Jurkat, Clone E6-1 (cell line): ENCODE measurements at places on chromosomes 16 and 17.

DNA sequence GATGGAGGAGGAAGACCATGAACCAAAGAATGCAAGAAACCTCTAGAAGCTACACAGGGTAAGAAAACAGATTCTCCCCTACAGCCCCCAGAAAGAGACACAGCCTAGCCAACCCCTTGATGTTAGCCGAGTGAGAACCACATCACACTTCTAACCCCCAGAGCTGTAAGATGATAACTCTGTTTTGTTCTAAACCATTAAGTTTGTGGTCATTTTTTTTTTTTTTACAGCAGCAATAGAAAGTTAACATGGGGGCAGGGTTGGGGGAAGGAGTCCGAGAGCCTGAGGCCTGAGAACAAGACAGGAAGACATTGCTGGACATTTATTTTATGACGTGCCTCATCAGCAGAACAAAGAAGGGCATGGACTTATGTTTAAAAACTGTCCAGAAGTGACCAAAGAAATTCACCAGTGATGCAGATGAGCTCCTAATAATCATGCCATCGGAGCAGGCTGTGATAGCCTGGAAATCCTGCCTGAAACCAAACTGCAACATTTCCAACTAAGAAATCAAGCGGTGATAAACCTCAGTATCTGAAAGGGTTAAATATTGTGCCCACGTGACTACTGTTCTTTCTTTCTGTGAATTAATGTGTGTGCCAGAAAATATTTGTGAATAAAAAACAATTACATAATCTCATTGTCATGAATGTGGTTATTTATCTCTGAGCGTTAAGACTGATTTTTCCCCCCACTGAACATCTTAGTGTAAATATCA is 1.1 kb downstream of the ABCA9 start:
- no peak for DNase-seq

GRCh38 chr16:86467490-86467889 is 42.8 kb upstream of the FOXF1 start:
- no peak for DNase-seq

DNA sequence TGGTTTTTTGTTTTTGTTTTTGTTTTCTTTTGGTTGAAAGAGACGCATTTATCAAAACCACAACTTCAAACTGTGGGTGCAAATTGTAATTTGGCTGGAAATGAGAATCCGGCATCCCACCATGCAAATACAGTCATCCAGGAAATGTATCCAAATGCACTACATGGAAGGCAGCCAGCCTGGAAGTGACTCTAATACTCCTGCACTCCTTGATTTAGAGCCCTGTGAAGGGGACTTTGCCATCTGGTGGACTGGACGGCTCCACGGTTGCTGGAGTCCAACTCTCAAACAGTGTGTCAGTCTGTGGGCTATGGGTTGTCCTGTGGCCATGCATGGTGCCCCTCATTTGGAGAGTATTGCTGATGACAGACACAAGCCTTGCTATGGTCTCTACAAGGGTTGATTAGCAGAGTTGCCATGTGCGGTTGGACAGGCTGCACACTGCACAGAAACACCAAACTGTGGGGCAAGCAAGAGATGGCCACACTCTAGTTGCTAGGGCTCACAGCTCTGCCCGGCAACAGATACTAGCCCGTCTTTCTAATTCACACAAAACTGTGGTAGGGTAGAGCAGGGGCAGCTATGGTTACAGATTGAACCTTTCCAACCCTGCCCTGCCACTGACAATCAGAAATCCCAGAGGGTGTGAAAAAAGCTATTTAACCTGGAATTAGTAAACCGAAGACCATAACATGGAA is 62.4 kb downstream of the VAT1L start:
- no peak for DNase-seq

DNA sequence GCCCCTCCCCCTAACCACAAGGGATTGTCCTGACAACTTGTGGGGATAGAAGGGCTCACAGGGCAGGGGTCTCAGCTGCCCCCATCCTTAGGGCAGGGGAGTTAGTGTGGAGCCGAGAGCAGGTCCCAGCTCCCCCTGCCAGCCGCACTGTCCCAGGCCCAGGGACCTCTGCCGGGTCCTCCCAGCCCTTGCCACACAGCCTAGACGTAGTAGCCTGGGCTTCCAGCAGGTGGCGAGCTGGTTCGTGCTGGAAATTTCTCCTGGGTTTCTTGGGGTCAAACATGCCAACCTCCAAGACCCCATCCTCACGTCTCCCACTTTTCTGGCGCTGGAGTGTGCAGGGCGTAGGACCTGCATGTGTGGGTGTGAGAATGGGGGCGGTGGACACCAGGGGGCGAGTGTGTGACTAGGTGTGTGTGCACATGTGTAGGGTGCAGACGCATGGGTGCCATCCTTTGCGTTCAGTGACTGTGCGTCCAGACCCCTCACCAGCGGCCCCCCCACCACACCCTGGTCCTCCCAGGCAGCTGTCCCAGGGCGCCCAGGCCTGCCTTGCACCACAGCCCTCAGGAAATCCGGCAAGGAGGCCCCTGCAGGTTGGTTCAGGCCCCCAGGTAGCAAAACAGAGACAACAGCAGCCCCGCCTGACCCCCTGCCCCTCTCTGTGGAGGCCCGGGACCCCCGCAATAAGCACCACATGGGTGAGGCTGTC is 29.5 kb downstream of the SBK1 start:
- no peak for DNase-seq

- no peak for DNase-seq
Measured at GRCh38 chr17:50664788-50665458, 30.2 kb downstream of the ABCC3 start.

DNA sequence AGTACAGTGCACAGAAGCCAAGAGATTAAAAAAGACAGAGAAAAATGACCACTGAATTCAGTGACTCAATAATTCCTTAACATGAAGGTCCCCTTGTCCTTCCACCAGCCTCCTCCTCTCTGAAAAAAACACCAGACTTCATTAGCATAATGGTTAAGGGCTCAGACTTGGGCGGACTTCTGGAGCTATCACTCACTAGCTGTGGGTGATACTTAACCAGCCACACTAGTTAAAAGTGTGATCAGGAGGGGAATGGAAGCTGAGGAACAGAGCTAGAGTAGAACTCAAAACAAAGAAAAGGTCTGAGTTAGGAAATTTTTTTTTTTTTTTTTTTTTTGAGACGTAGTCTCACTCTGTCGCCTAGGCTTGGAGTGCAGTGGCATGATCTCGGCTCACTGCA is 23.2 kb downstream of the ZNF652 start:
- DNase-seq = no peak

DNA sequence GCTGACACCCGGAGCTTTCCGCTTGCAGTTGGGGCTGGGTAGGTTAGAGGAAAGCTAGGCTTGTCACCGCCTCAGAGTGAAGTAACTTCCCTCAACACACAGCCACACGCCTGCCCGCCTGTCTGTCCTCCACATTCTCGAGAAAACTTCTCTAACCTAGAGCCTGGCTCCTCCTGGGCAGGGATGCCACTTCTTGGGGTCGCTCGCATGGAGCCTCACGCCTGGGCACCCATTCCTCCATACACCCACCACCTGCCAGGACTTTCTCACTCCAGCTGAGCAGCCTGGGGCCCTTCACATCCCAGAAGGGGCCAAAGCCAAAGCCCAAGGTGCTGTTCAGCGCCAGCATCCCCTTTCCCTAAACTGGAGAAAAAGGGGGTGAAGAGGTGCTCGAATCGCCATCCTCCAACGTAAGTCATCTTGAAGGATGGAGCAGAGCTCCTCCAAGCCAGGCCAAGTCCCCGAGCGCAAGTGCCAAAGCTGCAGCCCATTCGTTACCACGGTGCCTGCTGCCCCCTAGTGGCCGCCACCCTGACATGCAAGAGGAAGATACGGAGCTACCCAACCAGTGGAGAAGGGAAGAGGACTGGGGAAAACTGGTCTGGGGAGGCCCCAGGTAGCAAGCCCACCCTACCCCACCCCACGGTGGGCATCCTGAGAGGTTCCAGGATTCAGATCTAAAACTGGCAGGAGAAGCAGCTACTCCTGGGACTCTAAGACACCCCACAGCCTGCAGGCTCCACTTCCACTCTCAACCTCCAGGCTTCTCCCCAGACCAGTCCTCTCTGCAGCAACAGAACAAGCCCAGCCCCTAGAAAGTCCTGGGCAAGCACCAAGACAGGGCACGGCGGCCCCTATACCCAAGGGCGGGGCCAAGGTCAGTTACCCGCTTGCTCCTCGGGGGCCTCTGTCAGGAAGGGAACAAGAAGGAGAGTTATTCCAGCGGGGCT is 63.1 kb downstream of the MYO18A start:
- DNase-seq = peak; percentile 49

GRCh38 chr16:57303021-57303909 is 18.8 kb upstream of the PLLP start:
- DNase-seq = no peak

DNA sequence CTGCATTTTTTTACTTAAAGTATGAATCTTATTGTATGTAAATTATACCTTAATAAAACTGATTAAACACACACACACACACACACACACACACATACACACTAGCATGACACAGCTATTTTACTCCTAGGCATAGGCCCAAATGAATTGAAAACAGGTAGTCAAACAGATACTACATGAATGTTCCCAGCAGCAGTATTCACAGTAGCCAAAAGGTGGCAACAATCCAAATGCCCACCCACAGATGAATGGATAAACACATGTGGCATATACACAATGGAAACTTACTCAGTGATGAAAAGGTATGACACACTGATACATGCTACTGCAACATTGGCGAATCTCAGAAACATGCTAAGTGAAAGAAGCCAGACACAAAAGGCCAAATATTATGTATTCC is 223.5 kb downstream of the CYB561 start:
- DNase-seq = peak; percentile 12

GRCh38 chr17:12789075-12789480 is 220 bp upstream of the ARHGAP44 start:
- peak; percentile 14 for DNase-seq

GRCh38 chr17:20721171-20721570 is 141.6 kb downstream of the CDRT15L2 start:
- no peak for DNase-seq

DNA sequence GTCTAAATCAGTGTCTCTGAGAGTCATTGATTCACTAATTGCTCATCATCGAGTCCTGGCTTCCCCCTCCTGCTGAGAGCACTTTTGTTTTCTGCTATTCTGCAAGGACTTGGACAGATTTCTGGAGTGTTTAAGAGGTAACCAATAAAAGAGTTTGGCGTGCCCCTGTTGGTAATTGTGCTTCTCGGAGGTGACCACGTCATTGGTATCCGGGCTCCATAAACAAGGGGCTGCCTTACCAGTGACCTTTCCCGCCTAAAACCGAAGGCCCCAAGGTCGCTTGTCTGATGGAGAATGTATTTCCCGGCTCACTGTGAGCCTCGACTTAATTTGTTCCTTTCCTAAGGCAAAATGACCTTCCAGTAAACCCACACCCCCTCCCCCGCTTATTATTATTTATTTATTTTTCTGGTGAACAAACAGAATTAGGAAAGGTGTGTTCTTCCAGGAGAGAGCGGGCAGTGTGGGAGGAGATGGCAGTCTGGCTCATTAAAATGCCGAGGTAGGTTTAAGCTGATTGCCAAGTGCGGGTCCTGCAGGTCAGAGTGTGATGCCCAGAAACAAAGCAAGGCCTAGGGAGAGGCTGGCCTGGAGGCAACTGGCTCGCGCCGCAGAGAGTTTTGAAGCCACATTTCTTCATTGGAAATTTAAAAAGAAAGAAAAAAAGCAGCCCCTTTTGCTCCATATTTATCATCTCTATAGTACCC is 30.2 kb downstream of the MSI2 start:
- no peak for DNase-seq

GRCh38 chr16:50081428-50082018 is 15.8 kb downstream of the HEATR3 start:
- DNase-seq = peak; percentile 30

- DNase-seq = no peak
Measured at GRCh38 chr17:7296189-7296861, 1.9 kb upstream of the YBX2 start.

GRCh38 chr17:38898812-38899348 is 26.5 kb upstream of the LASP1NB start:
- peak; percentile 88 for DNase-seq

GRCh38 chr17:71866095-71866494 is 254.7 kb upstream of the SOX9 start:
- no peak for DNase-seq

DNA sequence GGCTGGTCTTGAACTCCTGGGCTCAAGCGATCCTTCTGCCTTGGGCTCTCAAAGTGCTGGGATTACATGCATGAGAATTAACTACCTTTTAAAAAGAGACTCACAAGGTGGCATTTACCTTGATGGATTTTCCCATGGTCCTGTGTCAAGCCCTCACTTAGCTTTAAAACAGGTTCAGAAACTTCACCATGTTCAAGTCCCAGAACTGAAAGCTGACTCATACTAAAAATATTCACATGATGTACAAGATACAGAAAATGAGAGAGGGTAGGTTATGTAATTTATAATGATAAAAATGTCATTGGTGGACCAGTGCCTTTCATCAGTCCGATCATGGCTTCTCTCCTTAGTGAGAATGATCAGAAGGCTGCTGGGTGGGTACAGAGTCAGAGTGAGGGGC is 4.3 kb upstream of the AKAP1 start:
- DNase-seq = no peak

- DNase-seq = no peak
Measured at GRCh38 chr17:9021992-9022572, 772 bp downstream of the NTN1 start.

DNA sequence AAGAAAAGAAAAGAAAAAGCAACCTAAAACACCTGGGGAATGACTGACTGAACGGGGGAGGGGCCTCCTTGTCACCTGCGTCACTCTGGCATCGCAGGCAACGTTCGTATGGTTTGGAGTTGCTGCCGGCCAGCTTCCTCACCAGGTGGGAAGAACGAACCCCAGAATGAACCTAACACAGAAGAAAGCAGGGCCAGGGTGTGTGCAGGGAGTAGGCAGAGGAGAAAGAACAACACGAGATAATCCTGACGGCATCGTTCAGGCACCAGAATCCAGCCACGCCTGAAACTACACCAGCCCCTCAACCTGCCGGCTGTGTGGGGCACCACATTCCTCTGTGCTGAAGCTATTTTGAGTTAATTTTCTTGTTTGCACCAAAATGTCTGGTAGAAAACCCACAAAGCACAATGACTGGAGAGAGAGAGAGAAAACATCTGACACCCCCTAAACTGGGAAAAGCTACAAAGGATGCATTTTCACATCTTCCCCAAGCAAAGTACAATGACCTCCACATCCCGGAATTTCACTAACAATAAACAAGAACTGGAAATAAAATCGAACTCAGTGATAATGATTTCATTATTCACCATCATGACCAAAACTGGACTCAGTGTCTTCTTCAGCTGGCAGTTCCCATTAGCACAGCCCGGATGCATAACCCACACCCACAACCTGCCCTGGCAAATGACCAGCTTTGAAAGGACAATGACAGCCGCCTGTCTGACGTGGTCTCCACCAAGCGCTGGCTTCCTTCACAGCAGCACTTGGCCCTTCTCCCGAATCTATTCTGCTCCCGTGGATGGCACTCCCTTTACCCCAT is 23.6 kb downstream of the RAB40B start:
- no peak for DNase-seq
